ENCODE measurements at places on chromosomes 13 and 19.

DNA sequence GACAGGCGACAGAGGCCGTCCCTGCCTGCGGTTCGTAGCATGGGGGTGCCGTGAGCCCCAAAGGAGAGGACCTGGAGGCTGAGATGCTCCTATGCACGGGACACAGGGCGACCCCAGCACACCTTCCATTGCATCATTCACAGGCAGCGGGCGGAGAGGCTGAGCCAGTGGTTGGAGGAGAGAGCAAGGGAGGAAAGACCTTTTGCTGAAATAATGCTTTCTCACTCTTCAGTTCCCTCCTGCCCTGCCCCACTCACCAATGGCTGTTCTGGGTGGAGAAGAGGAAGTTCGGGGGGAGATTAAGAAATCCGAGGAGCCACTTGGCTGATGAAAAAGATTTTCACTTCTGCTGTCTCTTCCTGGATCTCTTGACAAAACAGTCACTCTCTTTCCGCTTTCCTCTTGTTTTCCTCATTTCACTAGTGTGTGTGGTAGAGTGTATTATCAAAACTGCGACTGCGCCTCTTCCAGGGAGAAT lies at the start of gene NLRP12:
Gene NLRP12, minus strand, starts transcription at position 181 of the 478 bp plus-strand sequence. Its CDS starts 140 bp downstream, at position 41.
- DNase-seq: no peak

GRCh38 chr13:97914540-97914939 lies 38.9 kb upstream of the IPO5 start:
- DNase-seq: no peak

- DNase-seq: no peak
Measured at GRCh38 chr19:11931051-11931450, 6.1 kb downstream of the ZNF700 start.

GRCh38 chr13:48542138-48542537 lies 9.3 kb upstream of the RCBTB2 start:
- no peak for DNase-seq

GRCh38 chr19:46946611-46947238 lies 72.9 kb upstream of the NPAS1 start:
- no peak for DNase-seq

- no peak for DNase-seq
Measured at GRCh38 chr19:35051796-35052195, 10.3 kb downstream of the HPN start.

DNA sequence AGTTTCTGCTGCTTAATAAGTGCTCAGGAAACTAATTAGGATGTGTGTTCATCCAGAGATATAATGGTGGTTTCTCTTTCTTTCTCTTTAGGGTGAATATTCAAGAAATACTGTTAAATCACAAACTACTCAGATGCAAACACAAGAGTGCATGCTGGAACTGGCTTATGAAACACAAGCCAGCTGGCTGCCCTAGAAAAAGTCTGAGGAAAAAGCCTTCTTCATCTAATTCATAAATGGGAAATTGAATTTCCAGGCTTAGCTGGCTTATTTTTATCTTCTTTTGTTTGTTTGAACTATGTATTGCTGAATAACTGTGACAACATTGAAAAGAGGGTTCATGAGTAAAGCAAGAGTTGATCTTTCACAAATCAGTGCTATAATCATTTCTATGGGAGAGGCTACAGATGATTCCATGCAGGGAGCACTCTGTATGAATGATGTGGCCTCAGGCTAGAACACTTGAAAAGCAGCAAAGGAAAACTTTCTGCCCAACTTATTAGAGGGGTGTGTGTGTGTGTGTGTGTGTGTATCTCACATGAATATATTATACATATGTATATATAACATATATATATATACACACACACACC lies 69.8 kb upstream of the SCEL start:
- no peak for DNase-seq

- DNase-seq: no peak
Measured at GRCh38 chr13:35881360-35881759, 249.8 kb downstream of the DCLK1 start.

DNA sequence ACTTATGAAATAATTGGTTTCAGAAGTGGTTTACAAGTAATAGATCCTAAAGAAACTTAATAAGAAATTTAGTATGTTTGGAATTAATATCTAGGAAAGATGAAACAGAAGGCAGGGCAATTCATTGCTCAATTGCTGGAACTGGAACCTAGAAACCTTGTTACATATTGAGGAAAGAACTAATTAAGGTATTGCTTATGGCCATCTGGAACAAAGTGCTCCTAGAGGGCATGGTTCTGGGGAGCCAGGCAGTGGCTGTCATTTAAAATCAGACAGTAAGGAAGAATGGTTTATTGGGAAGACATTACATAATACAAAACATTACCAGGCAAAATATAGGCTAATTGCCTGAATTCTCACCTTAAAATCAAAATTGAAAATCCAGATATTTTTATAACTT lies 224.1 kb downstream of the SLITRK6 start:
- no peak for DNase-seq

- no peak for DNase-seq
Measured at GRCh38 chr19:8456064-8456463, 11.3 kb downstream of the HNRNPM start.

- no peak for DNase-seq
Measured at GRCh38 chr13:31314961-31315360, 115.2 kb downstream of the B3GLCT start.

GRCh38 chr19:51305479-51305878 lies 6.0 kb upstream of the IGLON5 start:
- no peak for DNase-seq

- DNase-seq: no peak
Measured at GRCh38 chr13:25300861-25301346, 521 bp upstream of the NUP58 start.

DNA sequence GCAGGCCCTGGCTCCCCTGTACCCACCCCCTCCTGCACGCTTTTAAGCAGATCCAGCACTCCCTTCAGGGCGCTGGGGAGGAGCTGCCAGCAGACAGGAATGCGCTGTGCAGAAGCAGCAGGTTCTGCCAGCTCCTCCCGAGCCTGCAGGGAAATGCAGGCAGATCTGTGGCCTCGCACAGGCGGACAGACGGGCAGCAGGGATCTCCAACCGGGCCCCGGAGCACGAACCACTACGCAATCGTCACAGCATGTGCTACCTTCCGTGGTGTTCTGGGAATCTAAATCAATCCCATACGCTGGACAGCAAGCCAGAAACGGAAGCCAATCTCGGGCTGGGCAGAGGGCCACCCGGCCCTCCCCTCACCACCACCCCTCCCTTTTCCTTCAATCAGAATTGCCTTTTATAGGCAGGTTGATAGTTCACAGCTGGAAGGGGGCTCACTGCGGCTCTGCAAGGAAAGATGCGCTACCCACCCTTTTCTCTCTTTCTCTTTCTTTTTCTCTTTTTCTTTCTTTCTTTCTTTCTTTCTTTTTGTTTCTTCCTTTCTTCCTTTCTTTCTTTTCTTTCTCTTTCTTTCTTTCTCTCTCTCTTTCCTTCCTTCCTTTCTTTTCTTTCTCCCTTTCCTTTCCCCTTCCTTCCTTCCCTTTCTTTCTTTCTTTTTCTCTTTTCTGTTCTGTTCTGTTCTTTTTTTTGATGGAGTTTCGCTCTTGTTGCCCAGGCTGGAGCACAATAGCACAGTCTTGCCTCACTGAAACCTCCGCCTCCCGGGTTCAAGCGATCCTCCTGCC lies 99.9 kb downstream of the GNG7 start:
- peak; percentile 80 for DNase-seq

DNA sequence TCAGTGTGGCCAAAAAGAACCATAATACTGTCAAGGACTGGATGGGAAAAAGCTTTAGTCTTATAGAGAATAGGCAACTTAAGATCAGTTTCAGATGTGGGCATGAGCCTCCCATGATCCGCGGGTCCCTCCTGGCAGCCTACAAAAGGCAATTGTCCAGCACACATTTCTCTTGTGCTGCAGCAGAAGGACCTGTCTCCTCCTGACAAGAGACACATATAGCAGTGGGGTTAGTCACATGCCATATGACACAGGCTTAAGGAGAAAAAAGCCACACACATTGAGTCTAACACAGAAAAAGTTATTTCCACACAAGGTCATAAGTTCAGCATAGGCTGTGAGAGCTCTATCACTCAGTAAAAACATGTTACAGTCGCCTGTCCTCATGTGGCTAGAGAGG lies 1378.7 kb upstream of the PRR20A start:
- no peak for DNase-seq

GRCh38 chr19:2610637-2611482 lies 91.6 kb downstream of the GNG7 start:
- DNase-seq: peak; percentile 98

- DNase-seq: no peak
Measured at GRCh38 chr13:106493533-106494220, 41.8 kb downstream of the EFNB2 start.

GRCh38 chr19:50551715-50552187 lies 16.5 kb downstream of the LRRC4B start:
- peak; percentile 54 for DNase-seq

DNA sequence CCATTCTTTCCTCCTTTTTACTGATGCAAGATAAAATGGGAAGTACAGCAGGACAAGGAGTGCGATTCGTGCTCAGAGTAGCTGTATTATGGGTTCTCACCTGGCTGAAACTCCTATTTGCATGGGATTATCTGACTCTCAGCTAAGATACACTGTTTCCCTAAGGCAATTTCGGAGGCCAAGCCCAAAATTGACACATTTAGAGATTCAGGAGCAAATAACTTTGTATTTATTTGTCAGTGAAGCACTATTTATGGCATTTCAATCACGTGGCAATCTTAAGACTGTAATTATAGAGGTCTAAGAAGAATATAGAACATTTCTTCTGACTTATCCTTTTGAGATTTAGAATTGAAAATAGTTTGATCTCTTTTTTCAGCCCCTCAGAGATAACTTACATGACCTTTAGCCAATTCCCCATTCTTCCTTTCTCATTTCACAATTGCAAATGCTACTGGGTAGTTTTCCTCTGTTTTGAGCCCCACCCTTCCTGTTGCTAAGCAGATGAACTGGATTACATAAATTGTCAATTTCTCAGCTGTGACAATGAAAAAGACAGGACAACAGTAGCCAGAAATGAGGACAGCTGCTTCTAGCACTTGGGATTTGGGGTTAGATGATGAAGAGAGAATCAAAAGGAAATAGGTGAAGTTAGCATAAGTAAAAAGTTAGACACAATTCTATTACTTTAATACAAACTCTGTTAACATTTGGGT lies 122.7 kb upstream of the FRY start:
- no peak for DNase-seq

- DNase-seq: no peak
Measured at GRCh38 chr13:110245416-110245899, 61.5 kb downstream of the COL4A1 start.

- no peak for DNase-seq
Measured at GRCh38 chr19:41932720-41933332, 4.6 kb upstream of the ERFL start.

- DNase-seq: no peak
Measured at GRCh38 chr19:52138983-52139251, 821 bp downstream of the ZNF616 start.

- DNase-seq: no peak
Measured at GRCh38 chr13:113820813-113821651, 42.8 kb downstream of the GAS6 start.

Measured in H1 (cell line).